Activated CD4-positive, CD25-positive, alpha-beta regulatory T cell treated with anti-CD3 and anti-CD28 coated beads, Interleukin-2, amount 50 U/mL, for 16 hours (primary cell): ENCODE measurements at places on chromosomes 11 and 22.

DNA sequence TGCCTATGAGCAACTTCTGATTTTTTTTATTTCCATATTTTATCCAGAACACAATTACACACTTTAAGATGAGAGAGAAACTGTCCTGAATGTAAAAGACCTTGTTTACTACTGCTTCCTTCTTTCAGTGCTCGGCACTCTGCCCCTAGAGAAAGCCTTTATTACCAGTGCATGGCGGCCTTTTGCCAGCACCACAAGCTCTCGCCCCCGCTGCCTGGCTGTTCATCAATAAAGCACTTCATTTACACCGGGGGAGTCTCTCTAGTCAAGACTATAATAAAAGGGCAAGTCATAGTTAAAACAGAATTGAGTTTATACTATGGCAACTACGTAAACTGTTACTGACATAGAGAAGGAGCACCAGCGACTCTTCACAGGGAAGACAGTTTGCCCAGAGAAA, 259.5 kb downstream of the CADM1 start:
- DNase-seq = no peak

DNA sequence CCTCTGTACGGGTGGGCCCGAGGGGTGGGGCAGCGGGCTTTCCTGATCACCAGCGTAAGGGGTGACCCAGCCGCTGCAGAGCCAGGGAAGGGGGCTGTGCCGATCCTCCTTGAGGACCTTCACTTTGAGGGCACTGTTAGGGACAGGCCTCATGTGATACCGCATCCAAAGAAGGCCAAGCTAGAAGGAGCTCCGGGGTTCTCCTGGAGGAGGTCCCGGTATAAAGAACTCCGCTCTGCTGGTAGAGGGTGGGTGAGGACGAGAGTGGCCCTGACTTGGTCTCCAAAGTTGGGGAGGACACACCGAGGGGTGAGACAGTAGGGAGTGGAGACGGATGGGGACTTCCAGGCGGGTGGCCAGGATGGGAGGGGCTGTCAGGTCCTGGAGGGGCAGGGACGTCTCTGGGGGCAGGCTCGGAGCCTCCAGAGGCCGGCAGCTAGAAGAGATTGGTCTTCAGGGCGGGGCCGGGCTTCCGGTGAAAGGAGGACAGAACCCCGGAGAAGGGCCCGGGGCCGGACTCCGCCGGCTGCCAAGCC, 4.6 kb downstream of the PHOX2A start:
- DNase-seq = no peak

DNA sequence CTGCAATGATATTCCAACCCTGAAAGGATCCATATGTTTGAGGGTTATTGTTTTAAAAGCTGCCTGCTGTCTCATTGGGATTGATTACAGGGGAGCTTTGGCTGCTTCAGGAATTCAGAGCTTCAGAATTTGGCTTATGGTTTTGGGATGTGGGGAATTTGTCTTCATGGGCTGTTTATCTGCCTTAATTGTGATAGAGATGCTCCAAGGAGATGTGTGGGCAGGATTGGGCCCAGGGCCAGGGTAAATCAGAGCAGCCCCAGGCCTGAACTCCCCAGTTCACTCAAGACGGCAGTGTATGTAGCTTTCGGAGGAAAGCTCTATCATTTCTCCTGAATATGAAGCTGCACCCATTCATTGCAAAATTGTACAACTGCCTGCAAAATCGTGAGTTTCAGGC, 88.5 kb downstream of the ALX4 start:
- DNase-seq = no peak

DNA sequence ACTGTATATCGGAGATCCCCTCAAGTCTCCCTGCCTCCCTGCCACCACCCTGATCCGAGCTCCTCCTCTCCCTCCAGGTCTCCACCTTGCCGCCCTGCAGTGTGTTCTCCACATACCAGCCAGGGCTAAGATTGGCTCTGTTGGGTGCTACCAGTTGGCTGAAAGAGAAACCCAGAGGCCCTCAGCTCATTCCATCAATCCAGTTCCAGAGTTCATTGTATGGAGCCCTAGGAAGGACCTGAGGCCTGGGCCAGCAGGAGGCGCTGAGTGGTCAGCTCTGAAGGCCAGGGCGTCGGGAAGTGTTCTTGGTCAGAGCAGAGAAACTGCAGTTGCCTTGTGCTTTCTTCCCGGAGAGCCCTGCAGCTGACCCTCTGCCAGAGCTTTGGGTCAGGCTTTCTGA, 2.2 kb upstream of the TOP3B start:
- DNase-seq = no peak

- DNase-seq = no peak
These were observed 551.3 kb downstream of the TMEM135 start for GRCh38 chr11:87589082-87589481.

GRCh38 chr22:28841111-28841510, 40.7 kb upstream of the XBP1 start:
- DNase-seq = no peak

- no peak for DNase-seq
These were observed 27.9 kb downstream of the GUCY1A2 start for GRCh38 chr11:106990331-106990730.

- no peak for DNase-seq
These were observed 47.7 kb upstream of the SC5D start for GRCh38 chr11:121244884-121245283.

GRCh38 chr22:50702261-50702671, 29.6 kb downstream of the SHANK3 start:
- no peak for DNase-seq

DNA sequence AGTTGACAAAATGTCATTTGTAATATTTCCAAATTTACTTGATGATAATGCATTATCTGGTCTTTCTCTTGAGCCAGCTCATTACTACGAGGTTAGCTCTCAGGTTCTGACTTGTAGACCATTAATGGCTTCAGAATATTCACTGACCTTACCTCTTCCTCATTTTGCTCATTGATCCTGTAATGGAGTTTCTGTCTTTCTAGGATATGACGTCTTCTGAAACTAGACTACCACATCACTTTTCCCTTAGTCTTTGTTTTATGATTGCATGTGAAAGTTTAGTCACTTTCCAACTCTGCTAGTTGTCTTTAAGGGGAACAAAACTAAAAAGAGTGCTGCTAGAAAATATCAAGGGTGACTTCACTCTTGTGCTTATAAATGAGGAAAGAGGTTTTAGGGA, 697.6 kb downstream of the JRKL start:
- no peak for DNase-seq

DNA sequence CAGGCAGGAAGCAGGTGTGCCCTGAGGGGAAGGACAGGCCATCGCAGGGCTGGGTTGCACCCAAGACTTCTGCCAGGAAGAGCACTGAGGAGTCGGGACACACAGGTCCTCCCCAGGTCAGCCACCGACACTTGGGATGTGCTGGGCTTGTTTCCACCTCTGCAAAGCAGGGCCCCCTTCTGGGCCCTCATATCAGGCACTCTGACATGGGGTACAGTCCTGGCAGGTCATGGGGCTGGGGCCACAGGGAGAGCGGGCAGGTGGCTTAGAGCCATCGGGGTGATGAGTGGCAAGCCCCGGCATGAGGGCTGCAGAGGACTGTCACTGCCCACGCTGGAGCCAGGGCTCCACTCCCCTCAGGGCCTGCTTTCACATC, 7.9 kb upstream of the ADORA2A start:
- no peak for DNase-seq

DNA sequence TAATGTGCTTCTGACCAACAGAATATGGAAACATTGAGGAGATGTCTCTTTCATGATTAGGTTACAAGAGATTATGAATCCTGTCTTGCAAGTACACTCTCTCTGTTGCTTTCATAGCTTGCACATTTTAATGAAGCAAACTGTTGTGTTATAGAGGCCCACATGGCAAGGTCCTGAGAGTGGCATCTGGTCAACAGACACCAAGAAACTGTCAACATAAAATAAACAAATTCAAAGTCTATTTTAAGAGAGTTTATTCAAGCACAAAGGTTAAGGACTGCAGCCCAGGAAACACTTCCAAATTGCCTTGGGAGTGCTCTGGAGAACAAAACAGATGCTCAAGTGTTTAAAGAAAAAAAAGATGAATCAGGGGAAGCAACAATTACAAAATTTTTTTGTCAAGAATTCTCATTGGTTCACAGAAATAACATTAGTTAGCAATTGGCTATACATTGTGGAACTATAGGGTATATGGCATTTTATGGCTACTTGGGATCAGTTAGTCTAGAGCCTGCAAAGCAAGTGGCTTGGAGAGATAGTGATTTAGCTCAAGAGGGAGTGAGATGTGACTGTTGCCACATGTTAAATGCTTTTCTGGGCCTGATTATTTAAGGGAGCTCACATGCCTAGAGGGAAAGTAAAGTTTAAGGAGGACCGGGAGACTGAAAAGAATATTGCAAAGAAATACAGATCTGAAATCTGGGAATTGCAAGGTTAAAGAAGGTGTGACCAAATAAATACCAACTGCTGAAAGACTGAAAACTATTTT, 54.6 kb downstream of the CTSC start:
- DNase-seq = no peak

DNA sequence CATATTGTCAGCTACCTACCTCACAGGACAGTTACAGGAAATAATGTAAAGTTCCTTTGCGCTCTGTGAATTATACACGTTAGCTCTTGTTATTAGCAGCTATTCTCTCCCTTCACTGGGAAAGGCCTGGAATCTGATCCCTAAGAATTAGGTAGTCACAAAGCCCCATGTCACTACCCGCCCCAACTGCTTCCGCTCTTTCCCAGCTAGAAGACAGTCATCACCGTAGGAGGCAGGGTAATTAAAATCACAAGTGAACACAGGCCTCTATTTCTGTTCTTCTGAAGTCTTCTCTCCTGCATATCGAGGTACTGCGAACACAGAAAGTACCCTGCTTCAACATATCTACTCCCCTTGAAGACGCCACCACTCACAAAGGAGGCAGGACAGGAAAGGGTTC, 12.6 kb upstream of the AHNAK start:
- no peak for DNase-seq

DNA sequence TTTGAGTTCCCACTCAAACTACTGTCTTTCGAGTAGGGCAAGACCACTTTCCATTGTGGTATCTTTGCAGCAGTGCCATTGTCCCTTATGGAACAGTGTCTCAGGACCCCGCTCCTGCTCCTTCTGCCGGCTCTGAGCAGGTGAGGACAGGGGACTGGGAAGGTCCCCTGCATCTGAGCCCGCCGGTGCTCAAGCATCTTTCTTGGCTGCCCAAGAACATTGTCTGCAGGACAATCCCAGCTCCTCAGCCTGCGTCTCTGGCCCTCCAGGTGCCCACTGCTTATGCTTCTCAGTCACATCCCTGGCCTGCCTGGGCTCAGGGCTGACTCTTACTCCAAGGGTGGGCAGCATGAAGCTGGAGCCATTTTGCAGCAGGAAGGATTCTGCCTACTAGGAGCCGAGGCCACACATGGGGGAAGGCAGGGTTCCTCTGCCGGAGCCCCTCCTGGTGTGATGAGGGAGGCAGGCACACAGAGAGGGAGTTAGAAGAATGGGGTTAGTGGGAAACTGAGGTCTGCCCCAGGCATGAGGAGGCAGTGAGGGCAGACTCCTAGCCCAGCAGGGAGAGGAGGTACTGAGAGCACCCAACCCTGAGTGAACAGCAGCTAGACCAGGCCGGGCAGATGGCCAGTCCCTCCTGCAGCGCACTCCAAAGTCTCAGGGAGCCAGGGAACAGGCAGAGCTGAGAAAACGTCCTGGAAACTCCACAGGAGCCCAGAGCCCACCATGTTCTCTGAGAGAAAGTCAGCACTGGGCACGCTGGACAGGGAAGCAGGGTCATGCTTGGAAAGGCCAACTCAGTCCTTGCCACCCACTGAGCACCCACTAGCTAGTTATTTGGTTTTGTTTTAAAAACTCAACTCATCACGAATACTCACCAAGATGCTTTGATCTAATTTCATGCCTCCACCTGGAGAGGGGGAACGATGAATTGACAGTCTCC, 7.5 kb upstream of the PPARA start:
- no peak for DNase-seq

GRCh38 chr11:12961615-12962014, 47.5 kb upstream of the RASSF10 start:
- DNase-seq = no peak

- DNase-seq = no peak
These were observed 155.3 kb downstream of the MIAT start for GRCh38 chr22:26812731-26813130.

- DNase-seq = no peak
These were observed 35.8 kb downstream of the NCAM1 start for GRCh38 chr11:112996994-112997393.

GRCh38 chr11:113991718-113992458, 17.0 kb downstream of the HTR3A start:
- no peak for DNase-seq

GRCh38 chr11:104895634-104896033, 2.6 kb downstream of the CASP12 start:
- DNase-seq = no peak

- no peak for DNase-seq
These were observed 41.5 kb upstream of the EP300 start for GRCh38 chr22:41050883-41051282.

- peak; percentile 15 for DNase-seq
These were observed 15.7 kb downstream of the CRTAM start for GRCh38 chr11:122853971-122854446.

GRCh38 chr22:35995772-35996171, 32.9 kb downstream of the RBFOX2 start:
- DNase-seq = no peak

DNA sequence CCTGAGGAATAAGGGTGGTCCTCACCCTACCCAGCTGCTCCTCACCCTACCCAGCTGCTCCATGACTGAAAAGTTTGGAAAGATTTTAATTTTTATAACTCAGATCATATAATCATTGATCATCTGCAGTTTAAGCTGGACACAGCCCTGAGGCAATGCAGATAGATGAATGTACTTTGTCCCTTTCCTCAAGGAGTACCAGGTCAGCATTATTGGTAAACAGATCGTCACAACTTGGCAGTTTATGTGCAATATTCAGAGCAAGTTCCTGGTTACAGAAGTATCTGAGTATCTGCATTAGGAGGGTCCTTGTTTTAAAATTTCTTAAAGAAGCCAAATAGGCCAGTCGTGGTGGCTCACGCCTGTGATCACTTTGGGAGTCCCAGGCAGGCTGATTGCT, 3.6 kb downstream of the TNRC6B start:
- no peak for DNase-seq

- no peak for DNase-seq
These were observed 4.8 kb upstream of the FAM118A start for GRCh38 chr22:45304971-45305370.

DNA sequence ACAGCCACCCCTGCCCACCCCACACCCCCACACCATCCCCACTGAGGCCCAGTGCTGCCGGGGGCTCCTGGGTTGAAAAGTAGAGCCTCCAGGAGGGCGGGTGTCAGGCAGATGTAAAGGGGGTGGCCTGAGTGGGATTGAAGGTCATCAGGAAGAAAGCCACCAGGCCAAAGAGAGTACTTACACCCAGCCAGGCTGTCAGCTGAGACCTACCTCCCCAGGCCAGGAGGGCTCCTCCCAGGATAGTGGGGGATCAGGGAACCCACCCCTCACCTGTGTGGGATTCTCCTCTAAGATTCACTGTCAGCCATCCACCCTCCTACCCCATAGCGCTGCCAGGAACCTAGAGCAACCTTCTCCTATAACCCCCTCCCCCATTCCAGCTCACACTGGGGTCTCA, 17.2 kb upstream of the FCHSD2 start:
- no peak for DNase-seq

DNA sequence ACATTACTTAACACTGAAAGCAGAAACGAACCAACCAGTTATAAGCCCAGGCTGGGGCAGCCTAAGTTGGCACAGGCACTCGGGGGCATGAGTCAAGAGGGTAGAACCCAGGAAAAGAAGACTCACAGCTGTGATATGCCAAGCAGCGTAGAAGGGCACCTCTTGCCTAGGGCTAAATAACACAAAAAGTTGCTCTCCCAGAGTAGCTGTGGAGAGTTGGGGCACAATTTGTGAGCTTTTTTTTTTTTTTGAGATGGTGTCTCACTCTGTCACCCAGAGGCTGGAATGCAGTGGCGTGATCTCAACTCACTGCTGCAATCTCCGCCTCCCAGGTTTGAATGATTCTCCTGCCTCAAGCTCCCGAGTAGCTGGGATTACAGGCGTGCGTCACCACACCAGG, 8.8 kb downstream of the CLMP start:
- no peak for DNase-seq
